ENCODE measurements at places on chromosomes 16 and 17.

- DNase-seq: no peak
Measured at GRCh38 chr17:73874008-73874720, 229.9 kb upstream of the SDK2 start.

GRCh38 chr17:81044764-81045589 lies 10.0 kb downstream of the BAIAP2 start:
- DNase-seq: no peak

GRCh38 chr16:49598383-49599170 lies 225.0 kb downstream of the C16orf78 start:
- DNase-seq: no peak

- no peak for DNase-seq
Measured at GRCh38 chr16:30570636-30571444, 674 bp downstream of the ZNF688 start.

DNA sequence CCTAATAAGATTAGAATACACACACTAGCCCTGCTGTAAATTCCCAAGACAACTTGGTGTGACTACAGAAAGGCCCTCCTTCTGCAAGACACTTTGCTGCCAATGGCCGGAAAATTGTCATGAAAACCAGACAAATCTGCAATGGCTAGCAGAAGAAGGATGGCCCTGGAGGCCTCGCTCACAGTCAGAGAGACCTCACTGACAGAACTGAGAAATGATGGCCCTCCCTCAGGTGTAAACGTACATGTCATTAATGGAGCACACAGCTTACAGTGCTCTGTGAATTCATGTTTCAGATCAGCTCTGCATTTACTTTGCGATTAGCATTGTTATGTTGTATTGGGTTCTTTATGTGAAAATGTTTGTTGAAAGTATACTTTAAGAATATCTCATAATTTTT lies 202.9 kb upstream of the N4BP1 start:
- no peak for DNase-seq

DNA sequence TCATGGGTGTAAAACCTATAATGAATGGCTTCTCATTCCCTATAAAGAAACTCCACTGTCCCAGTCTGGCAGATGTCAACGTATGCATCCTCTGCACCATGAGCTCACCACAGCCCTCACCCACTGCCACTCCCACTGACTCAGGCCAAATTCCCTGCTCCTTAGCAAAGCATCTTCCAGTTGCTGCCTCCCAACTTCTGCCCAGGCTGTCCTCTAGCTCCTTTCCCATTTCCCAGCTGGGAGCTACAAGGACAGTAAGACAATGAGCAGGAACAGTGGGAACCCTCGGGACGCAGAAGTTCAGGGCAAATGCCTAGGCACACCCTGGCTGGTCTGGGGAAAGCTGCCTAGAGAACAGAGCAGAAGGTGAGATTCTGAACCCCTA lies 9.1 kb upstream of the THAP11 start:
- no peak for DNase-seq

DNA sequence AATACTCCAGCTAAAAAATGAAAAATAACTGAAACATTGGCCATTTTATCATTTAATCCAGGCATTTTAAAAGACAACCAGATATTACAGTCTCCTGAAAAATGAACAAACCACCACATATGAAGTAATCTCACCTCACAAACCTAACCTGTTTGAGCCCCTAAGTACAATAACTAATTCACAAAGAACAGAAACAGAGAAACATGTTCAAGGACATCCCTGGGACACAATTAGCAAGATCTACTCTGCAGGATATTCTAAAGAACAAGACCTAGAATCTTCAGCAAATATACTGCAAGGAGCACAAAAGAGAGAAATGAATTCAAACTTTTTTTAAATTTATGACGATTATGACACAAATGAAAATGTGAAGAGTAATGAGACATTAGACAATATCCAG lies 50.8 kb upstream of the ANKFY1 start:
- no peak for DNase-seq

DNA sequence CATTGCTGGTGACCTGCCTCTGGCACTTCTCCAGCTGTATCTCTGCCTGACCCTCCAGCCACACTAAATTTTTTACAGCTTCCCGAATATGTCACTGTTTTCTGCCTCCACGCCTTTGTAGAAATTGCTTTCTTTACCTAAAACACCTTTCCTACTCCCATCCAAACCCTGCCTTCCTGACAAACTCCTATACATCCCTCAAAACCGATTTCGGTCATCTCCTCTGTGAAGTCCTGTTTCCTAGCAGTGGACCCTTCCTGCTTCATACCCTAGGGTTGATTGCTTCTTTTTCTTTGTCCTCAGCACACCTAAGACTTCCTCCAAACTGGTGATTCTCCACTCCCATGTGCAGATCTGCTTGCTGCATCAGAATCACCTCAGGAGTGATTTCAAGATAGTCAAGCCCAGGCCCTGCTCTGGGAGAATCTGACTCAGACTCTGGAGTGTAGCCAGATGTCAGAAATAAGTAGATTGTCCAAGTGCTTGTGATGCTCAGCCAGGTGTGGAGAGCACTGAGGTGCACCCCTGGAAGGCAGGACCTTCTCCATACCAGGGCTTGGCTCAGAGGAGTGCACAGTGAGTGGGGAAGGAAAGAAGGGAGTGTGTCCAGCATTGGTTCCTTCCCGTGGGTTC lies 184.2 kb downstream of the COPRS start:
- no peak for DNase-seq

DNA sequence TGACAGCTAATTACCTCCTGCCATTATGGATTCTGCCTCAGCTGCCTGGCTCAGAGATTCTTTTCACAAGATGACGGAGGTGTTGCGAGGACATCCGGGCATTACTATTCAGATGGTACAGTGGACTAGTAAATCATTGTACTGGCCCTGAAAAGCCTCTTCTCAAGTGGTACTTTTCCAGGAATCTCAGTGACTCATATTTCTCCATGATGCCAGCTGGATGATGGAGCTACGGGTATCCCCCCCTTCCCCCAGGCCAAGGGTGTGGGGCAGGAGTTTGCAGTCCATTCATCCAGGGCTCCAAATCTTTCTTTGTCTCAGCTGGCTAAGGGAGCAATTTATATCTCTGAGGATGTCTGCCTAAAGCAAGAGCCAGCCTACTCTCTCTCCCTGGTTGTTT lies 107.7 kb upstream of the GPR139 start:
- DNase-seq: no peak

- DNase-seq: no peak
Measured at GRCh38 chr16:800834-801511, 439 bp upstream of the GNG13 start.

- no peak for DNase-seq
Measured at GRCh38 chr17:7022781-7023571, at the start of gene BCL6B. Gene BCL6B (plus strand): TSS chr17:7023050. CDS start chr17:7023672, 622 bp downstream.

GRCh38 chr16:48136547-48137360 lies 19.0 kb downstream of the ABCC12 start:
- no peak for DNase-seq

DNA sequence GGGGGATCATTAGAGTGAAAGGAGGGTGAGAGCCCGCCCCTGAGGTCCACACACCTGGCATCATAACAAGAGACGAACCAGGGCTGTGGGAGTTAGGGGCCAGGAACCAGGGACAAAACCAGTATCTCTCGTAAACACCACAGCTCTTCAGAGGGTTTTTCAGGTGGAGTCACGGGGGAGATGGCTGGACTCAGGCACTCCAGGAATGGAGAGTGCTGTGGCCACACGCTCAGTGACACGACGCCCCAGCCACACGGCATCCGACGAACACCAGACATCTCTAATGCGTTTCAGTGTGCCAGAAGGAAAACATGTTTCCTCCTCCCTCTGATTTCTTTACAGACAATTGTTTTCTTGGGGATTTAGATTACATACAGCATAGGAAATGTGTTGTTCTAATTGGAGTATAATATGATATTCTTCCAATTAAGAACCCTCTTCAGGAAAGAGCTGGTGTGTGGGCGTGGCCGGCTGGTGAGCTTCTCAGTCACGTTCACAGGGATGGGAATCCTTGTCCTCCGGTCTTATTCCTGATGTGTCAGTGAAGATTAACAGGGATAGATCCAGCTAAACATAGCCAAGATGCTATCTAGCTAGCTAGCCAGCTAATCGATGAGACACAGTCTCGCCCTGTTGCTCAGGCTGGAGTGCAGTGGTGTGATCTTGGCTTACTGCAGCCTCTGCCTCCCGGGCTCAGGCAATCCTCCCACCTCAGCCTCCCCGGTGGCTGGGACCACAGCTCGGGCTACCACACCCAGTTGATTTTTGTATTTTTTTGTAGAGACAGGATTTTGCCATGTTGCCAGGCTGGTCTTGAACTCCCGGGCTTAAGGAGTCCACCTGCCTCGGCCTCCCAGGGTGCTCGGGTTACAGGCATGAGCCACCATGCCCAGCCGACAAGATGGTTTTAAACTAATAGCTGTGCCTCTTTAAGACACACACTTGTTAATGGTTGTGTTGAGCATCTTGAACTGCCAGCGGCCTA lies 98.6 kb downstream of the BANP start:
- no peak for DNase-seq

DNA sequence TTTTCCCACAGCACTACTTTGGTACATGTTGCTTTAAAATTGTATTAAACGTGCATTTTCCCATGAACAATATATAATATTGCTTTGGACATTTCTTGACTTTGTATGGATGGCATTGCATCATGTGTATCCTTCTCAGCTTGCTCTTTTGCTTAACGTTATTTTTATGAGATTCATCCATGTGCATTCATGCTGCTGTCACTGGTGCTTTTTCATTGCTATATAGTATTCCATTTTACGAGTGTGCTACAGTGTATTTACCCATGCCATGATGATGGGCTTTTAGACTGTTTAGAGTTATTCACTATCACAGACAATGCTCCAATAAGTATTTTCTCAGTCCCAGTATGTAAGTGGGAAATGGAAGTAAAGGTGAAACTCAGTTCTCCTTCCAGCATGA lies 195.2 kb upstream of the COX10 start:
- no peak for DNase-seq

DNA sequence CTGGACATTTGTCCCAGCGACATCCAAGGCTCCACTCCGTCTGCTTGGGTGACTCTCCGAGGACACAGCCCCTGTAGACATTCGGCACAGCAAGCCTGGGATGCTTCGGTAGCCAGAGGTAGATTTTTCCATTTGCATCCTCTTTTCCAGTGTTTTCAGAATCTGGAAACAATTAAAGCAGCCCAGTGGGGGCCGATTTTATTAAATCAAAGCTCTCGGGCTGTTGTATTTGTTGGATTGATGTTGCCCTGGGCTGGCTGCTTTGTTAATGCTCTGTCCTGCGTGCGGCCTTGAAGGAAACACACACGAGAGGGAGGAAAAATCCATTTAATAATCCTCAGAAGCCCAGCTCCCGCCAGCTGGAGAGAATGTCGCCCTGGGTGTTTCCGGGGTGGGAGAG lies 158.1 kb upstream of the CIBAR2 start:
- DNase-seq: no peak

- DNase-seq: peak; percentile 65
Measured at GRCh38 chr17:77451245-77451893, 310.6 kb downstream of the SEC14L1 start.

DNA sequence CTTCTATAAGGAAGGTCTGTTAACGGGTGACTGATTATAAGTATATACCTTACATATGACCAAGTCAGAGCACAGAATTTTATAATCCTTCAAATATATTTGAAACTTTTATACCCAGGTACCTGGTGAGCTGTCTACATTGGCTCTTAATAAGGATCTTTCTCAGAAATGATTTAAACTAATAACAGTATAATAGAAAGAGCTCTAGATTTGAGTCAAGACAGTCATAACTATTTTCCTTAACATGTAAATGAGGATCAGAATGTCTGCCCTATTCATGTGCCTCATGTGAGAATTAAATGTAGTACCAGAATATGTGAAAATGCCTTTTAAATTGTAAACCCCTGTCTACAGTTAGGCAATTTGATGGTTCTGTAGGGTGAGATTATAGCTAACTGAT lies 14.5 kb downstream of the CBFB start:
- DNase-seq: no peak

- DNase-seq: no peak
Measured at GRCh38 chr16:81939164-81940056, 71.9 kb downstream of the SDR42E1 start.

DNA sequence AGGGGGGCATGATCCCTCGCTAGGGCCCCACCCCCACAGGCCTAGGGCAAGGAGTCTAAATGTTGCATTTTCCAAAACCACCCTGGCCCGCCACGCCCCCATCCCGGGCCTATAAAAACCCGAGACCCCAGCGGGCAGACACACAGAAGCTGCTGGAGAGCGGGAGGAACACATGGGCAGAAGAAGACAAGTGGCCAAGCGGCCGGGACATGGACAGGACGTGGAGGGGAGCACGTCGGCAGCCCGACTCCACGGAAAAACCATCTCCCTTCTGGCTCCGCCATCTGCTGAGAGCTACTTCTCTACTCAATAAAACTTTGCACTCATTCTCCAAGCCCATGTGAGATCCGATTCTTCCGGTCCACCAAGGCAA lies 34.1 kb upstream of the ENPP7 start:
- DNase-seq: no peak

- DNase-seq: no peak
Measured at GRCh38 chr16:89210904-89211515, 6.5 kb upstream of the ZNF778 start.

DNA sequence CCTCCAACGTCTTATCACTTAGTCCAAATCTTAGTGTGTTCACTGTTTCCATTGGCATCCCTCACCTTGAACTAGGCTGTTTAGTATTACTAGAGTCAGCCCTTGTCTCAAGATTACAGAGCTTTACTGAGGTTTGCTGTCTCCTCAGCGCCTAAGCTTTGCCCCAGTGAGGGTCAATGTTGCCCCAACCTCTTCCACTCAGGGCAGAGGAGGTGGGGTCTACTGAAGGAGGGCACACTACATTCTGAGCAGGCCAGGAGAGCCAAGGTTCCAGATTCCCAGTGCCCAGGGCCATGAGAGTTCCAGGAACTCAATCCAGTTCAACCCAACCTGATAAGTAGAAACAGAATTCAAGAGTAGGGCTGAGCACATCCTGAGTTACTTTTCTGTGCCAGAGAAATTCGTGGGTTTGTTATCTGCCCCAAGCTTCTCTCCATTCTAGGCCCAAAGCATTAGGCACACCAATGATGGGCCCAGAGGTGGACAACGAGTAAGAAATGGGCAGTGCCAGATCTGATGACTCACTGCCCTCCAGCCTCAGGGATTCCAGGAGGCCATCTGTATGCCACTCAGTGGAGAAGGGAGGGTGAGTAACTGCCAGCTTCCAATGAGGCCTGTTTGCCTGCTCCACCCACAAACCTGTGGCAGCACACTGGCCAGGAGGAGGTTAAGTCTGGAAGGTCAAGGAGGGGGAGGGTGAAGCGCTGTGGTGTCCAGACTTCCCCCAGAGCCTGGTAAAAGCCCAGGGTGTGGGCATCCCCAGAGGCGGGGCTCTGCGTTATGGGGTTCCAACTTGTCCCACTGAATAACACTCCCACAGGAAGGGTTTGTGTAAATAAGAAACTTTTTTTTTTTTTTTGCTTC lies 8.2 kb downstream of the TUBG2 start:
- no peak for DNase-seq

GRCh38 chr17:43953746-43954145 lies at the start of gene PYY:
Gene PYY (minus strand): TSS chr17:43953940. CDS start chr17:43953483, 457 bp downstream.
- no peak for DNase-seq

- peak; percentile 65 for DNase-seq
Measured at GRCh38 chr16:31460582-31461002, 1.3 kb downstream of the ARMC5 start.

All from CD4-positive, alpha-beta T cell treated with Interleukin-2 at 100 ng/mL for 4 hours (primary cell).